T-cell (primary cell): ENCODE measurements at places on chromosomes 11 and 22. TPM values are rescaled to one million over a fixed set of nuclear protein-coding genes. Genes with fewer than 3 reads are reported as not detected.

Gene C11orf21
- 62.3 TPM for total RNA-seq

Gene LIN7C
- 25.4 TPM for total RNA-seq

DNA sequence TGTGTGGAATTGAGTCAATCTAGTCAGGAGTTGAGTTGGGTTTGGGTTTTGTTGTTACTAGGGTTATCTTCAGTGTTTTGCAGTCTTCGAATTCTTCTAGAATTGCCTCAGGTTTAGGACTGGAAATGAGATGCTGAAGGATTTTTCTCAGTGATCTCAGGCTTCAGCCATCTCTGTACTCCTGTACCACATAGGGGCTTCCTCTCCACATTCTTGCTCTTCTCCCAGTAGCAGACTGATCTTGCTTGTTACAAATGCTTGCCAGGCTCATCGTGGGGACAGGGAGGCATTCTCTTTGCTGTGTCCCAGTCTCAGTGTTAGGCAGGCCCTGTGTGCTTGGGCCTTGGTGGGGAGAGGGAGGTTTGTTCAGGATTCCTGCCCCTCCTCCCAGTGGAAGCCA lies 96.1 kb downstream of the LRRC32 start:
- no peaks in the 10 kb centered on the region for H3K4me1 ChIP-seq
- H3K27me3 ChIP-seq: no peaks in the 10 kb centered on the region
- H3K27ac ChIP-seq: no peak overlapping the region
- no peak overlapping the region for H3K4me3 ChIP-seq
- no peak for DNase-seq

- peak; percentile 98 for DNase-seq
- no peaks in the 10 kb centered on the region for H3K36me3 ChIP-seq
- peak within 1 kb of the TSS; percentile 54 for H3K4me3 ChIP-seq
- peaks cover 15% of the 10 kb centered on the region for H3K4me1 ChIP-seq
- H3K27ac ChIP-seq: peak within 1 kb of the TSS; percentile 52
Measured at GRCh38 chr11:74492974-74493790, at the start of gene LIPT2. Gene LIPT2, minus strand, starts transcription at chr11:74493724. Its CDS starts 21 bp downstream, at chr11:74493703.

DNA sequence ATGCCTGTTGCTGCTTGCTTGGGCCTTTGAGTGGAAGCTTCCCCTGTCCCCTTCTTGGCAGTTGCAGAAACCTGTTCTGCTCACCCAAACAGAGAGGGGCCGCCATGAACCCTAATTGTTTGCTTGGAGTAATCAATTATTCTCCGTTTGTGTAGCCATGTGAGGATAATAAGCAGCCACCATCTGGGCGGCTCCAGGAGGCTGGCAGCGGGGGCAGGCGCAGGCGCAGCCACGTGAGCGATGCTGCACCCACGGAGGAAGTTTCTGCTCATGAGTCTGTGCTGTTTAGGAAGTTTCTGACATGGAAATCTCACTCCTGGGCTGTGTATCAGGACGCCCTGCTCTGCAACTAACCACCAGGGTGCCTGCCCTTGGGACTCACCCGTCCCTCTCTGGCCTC lies 90.1 kb downstream of the MPPED1 start:
- H3K36me3 ChIP-seq: no peaks in the 10 kb centered on the region
- no peaks in the 10 kb centered on the region for H3K27me3 ChIP-seq
- no peak overlapping the region for H3K4me3 ChIP-seq
- H3K27ac ChIP-seq: no peak overlapping the region

GRCh38 chr11:65291613-65292012 lies 23.1 kb upstream of the CDC42EP2 start:
- peaks cover 76% of the 10 kb centered on the region for H3K36me3 ChIP-seq
- H3K4me1 ChIP-seq: no peaks in the 10 kb centered on the region
- no peak for DNase-seq

Gene TMPRSS6
- 1.3 TPM for total RNA-seq

DNA sequence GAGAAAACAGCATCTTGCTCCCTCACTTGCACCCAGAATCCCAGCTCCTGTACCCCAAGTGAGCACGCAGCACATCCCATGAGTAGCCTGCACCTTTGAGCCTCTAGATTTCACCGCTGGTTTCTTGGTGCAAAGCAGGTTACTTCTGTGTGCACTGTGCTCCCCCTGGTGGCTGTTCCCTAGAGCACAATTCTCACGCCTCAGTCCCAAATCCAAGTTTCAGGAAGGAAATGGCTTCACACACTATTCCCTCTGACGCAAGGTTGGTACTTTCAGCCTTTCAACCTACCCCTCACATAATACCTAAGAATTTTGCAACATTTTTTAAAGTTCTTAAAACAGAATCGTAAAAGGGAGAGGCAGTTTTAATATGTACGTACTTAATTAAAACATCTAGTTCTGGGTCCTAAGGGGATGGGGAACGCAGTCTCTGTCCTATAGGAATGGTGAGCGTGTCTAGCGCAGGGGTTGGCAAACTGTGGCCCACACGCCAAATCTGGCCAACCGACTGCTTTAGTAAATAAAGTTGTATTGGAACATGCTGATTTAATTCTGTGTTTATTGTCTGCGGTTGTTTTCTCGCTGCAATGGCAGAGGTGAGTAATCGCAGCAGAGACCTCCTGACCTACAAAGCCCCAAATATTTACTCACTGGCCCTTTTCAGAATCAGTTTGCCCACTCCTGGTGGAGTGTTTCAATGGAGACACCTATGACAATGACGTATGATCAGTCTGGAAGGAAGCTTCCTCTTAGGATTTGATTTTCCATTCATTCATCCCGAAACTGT lies 27.5 kb downstream of the DHCR7 start:
- no peaks in the 10 kb centered on the region for H3K4me1 ChIP-seq
- no peak overlapping the region for H3K27ac ChIP-seq
- peaks cover 4% of the 10 kb centered on the region for H3K27me3 ChIP-seq

- H3K4me1 ChIP-seq: peaks cover 13% of the 10 kb centered on the region
- DNase-seq: no peak
- no peak overlapping the region for H3K4me3 ChIP-seq
- no peaks in the 10 kb centered on the region for H3K27me3 ChIP-seq
Measured at GRCh38 chr11:35014346-35014745, 97.9 kb downstream of the PDHX start.

Gene CHEK1
- total RNA-seq: 3.2 TPM

GRCh38 chr22:29914165-29914564 lies 31.2 kb downstream of the MTMR3 start:
- no peak for DNase-seq
- no peaks in the 10 kb centered on the region for H3K36me3 ChIP-seq
- H3K4me3 ChIP-seq: no peak overlapping the region
- H3K27me3 ChIP-seq: no peaks in the 10 kb centered on the region

Gene ALKBH8
- total RNA-seq: 11.6 TPM

GRCh38 chr22:45629469-45630089 lies 42.1 kb upstream of the ATXN10 start:
- no peak for DNase-seq
- peaks cover 47% of the 10 kb centered on the region for H3K27me3 ChIP-seq
- H3K36me3 ChIP-seq: no peaks in the 10 kb centered on the region
- no peak overlapping the region for H3K4me3 ChIP-seq
- H3K27ac ChIP-seq: no peak overlapping the region

- no peak overlapping the region for H3K27ac ChIP-seq
- DNase-seq: no peak
- H3K27me3 ChIP-seq: no peaks in the 10 kb centered on the region
- no peaks in the 10 kb centered on the region for H3K36me3 ChIP-seq
Measured at GRCh38 chr11:13876423-13876822, 86.1 kb upstream of the SPON1 start.

Gene ADAMTS15
- 0.06 TPM for total RNA-seq

- no peaks in the 10 kb centered on the region for H3K36me3 ChIP-seq
- no peak for DNase-seq
- H3K27me3 ChIP-seq: no peaks in the 10 kb centered on the region
- H3K4me1 ChIP-seq: no peaks in the 10 kb centered on the region
- no peak overlapping the region for H3K4me3 ChIP-seq
Measured at GRCh38 chr11:19895776-19896175, 183.1 kb downstream of the NAV2 start.

DNA sequence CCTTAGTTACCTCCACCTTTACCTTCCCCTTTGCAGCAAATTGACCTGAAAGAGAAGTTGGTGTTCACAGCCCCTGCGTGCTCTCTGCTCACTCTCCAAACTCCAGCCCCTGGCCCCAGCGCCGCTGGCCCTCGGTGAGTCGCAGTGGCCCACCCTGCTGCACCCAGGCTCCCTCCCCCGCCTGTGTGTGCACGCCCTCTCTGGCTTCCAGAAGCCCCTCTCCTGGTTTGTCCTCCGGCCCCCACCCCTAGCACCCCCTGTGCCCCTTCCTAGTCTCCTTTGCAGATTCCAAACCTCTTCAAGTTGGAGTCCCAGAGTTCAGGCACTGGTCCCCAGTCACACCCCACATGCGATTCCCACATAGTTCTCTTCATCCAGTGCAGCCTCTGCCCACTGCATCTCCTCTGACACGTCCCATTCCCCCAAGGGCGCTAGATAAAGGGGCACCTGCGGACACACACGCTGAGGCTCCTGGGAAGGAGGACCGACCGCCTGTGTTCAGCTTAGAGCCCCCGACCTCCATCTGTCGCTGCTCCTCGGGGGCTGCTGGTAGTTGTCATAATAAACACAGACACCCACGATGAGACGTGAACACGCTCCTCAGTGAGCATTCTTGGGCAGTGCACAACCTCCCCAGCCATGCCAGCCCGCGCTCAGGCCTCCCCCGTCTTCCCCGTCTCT lies 1.5 kb upstream of the PHRF1 start:
- H3K4me1 ChIP-seq: peaks cover 27% of the 10 kb centered on the region
- peak overlapping the region; percentile 34 for H3K4me3 ChIP-seq
- H3K27me3 ChIP-seq: peaks cover 17% of the 10 kb centered on the region
- DNase-seq: no peak
- H3K27ac ChIP-seq: no peak overlapping the region

Gene SERPIND1
- 0.26 TPM for total RNA-seq

DNA sequence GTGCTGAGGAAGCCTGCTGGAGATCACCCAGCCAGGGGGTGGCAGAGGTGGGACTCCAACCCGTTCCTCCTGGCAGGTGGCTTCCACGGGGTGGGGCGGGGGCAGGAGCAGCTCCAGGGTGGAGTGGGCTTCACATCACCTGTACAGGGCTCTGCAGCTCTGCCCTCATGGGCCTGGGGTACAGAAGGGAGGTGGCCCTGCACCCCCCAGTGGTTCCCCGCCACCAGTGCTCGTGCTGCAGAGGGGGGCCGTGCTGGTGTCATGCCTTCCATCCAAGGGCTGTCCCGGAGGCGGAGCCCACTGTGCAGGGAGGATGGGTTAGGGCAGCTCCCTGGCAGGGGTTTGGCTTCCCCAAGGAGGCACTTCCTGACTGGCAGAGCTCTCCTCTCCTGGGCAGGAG lies 76.4 kb upstream of the SHISAL1 start:
- no peak overlapping the region for H3K4me3 ChIP-seq
- no peak for DNase-seq
- H3K4me1 ChIP-seq: no peaks in the 10 kb centered on the region
- peaks cover 34% of the 10 kb centered on the region for H3K27me3 ChIP-seq
- H3K36me3 ChIP-seq: no peaks in the 10 kb centered on the region
- no peak overlapping the region for H3K27ac ChIP-seq

- H3K4me1 ChIP-seq: no peaks in the 10 kb centered on the region
- H3K4me3 ChIP-seq: no peak overlapping the region
- no peaks in the 10 kb centered on the region for H3K27me3 ChIP-seq
- DNase-seq: no peak
- H3K36me3 ChIP-seq: peaks cover 35% of the 10 kb centered on the region
Measured at GRCh38 chr11:19176629-19177186, 25.1 kb downstream of the CSRP3 start.

Gene TNNT3
- total RNA-seq: 21.5 TPM

Gene HOATZ
- not detected for total RNA-seq

DNA sequence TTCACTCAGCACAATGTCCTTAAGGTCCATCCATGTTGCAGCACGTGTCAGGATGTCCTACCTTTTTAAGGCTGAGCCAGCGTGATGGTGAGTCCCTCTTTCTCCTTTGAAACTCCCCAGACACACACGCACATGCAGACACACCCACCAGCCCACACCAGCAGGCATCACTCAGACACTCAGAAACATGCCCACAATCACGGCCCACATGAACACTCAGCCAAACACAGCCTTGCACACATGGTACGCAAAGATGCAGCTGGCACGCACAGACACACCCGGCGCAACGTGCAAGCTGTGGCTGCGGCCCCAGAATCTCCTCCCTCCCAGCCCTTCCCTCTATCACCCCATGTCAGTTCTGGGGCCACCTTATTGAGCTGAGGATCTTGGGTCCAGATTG lies 8.0 kb downstream of the FADS3 start:
- H3K27me3 ChIP-seq: no peaks in the 10 kb centered on the region
- H3K4me3 ChIP-seq: no peak overlapping the region
- H3K27ac ChIP-seq: no peak overlapping the region
- H3K4me1 ChIP-seq: no peaks in the 10 kb centered on the region

DNA sequence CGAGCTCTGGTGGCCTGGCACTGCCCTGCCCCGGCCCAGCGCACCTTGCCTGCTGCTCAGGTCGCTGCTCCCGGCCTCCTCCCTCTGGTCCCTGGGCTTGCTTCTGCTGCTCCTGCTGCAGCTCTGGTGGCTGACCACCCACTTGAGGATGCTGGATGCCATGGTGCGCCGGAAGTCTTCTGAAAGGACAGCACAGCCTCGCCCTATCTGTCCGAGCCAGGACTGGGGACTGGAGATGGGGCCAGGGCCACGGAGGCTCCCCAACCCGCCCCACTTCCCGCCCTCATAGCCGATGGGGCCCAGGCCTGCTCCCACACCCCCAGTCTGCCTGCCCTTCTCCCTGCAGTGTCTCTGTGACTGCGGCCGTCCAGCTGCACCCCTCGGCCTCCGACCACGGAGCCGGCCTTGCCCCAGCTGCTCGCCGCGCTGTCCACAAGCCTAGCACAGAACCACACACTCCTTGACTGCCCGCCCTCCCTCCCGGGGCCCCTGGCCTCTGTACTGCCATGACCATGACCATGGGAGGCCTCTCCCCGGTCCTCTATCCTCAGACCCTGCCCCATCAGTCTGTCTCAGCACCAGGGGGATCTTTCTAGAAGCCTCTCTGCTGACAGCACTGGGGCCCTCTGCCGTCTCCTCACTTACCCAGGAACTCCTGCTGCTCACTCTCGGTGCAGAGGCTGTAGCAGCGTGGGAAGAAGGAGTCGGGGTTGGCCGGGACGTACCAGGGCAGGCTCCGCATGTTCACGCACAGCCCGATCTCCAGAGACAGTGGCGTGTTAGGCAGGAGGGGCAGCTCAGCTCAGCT lies 12.7 kb downstream of the TTLL8 start:
- H3K27me3 ChIP-seq: peaks cover 57% of the 10 kb centered on the region
- no peak overlapping the region for H3K4me3 ChIP-seq
- H3K36me3 ChIP-seq: no peaks in the 10 kb centered on the region
- no peak for DNase-seq

GRCh38 chr22:38314051-38314932 lies 2.9 kb downstream of the CSNK1E start:
- DNase-seq: no peak
- peaks cover 69% of the 10 kb centered on the region for H3K4me1 ChIP-seq
- H3K27me3 ChIP-seq: no peaks in the 10 kb centered on the region
- H3K4me3 ChIP-seq: no peak overlapping the region

Gene CBLIF
- not detected for total RNA-seq
